ENCODE measurements at places on chromosomes 5 and 9.

GRCh38 chr5:90418214-90418613 is 8.7 kb upstream of the CETN3 start:
- no peak for DNase-seq

DNA sequence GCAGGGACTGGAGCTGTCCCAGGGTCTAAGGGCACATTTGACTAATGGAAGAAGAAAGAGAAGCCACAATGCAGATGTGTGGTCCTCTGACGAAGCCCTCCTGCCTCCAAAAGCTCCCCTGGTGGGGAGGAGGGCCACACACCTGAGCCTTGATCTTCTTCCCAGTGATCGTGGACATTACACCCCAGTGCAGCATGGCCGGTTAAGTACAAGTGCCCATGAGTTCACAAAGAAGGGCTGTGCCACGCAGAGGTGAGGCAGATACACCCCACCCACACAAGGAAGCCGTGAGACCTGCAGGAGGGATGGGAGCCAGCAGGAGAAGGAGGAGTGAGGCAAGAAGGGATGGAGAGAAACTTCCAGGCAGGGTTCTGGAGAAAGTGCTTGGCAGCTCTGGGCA is 199.0 kb upstream of the MVB12B start:
- DNase-seq: no peak

DNA sequence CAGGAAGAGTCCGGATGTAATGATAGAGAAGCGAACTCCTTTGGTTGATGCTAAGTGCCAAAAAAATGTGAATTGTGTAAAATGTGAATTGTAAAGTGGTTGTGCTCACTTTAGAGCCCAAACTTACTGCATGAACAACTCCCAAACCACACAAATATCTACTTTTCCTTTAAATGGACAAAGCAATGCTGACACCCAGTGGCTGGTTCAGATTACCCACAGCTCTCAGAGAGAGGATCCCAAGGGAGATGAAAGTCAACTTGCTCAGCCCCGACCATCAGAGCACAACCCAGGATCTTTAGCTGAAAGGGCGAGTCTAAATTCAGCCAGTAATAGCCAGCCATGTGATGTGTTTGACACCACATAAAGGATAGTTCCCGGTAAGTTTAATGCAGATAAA is 133.7 kb downstream of the NMUR2 start:
- no peak for DNase-seq

DNA sequence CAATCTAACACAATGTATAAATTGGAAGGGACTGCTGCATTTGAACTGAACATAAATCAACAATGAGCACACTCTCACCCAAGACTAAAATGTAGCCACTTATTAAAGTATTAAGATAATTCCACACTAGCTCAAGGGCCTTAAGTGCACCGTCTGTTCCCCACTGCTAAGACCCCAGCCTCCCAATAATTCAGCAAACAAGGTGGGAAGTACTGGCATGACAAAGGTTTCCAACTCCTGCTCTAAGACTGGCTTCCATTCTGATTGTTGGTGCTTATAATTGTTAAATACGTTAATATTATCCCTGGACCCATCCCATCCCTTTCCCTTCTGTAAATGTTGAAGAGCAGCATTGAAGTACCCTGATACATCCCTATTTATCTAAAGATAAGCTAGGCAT is 636.7 kb downstream of the NR2F1-AS1 start:
- DNase-seq: no peak

GRCh38 chr5:144369006-144369405 is 198.3 kb downstream of the KCTD16 start:
- no peak for DNase-seq

DNA sequence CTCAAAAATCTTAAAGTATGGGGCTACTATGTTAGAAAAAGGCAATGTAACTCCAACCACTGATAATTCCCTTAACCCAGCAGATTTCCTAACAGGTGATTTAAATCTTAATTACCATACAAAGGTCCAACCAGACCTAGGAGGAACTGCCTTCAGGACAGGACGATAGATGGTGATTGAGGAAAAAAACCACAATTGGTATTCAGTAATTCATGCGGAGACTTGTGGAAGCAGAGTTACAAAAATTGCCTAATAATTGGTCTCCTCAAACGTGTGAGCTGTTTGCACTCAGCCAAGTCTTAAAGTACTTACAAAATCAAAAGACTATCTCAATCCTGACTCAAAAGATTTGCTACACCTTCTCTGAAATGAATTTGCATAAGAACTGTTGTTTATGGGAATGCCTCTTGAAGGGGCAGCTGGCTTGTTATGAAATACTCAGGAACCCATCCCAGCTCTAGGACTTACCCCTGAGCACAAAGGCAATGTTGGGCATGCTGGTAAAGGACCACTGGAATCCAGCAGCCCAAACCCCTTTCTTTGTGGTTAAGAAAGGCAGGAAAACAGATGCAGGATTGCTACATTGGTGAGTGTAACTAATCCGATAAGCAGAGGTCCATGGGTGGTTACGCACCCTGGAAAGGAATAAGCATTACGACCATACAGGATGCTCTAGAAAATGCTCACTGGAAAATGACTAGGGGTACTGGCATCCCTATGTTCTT is 26.7 kb upstream of the EPB41L4A start:
- DNase-seq: no peak

- DNase-seq: no peak
Observed at GRCh38 chr5:124444147-124444775, 302.2 kb downstream of the ZNF608 start.

GRCh38 chr5:25641124-25641523 is 996.3 kb upstream of the CDH10 start:
- DNase-seq: no peak

- no peak for DNase-seq
Observed at GRCh38 chr5:51968756-51969155, 585.5 kb downstream of the ISL1 start.

- no peak for DNase-seq
Observed at GRCh38 chr9:96033896-96034295, 158.4 kb downstream of the ERCC6L2 start.

DNA sequence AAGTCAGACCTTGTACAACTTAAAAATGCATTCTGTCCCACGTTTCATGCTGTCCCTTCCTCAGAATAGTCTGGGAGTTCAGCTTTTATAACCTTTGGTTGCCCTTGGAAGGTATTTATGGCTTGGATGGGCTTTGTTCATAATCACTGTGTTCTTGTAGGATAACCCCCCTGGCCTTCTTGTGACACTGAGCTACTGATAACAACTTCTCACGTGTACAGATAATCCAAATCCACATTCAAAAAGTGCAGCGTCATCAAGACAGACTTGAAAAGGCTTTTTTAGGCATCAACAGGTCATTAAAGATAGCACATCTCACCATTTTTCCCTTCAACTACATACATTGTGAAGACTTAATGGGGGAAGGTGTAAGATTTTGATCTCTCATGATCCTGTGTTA is 42.0 kb downstream of the SLC1A3 start:
- no peak for DNase-seq

DNA sequence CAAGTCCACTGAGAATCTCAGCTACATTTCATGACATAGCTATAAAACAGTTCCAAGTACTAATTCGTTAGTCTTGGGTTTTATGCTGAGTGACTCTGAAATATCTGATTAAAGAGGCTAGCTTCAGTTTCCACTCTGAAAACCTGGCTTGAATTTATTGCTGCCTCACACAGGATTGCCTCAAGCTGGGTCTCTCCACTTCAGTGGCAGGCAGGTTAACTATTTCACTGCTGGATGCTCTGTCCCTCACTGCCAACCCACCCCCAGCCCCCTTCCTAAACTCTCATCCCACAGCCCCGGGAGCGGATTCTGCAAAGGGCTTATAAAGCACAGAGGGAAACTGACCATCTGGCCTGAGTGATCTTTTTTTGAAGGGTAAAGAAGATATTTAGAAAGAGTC is 318.3 kb downstream of the MLLT3 start:
- DNase-seq: no peak

DNA sequence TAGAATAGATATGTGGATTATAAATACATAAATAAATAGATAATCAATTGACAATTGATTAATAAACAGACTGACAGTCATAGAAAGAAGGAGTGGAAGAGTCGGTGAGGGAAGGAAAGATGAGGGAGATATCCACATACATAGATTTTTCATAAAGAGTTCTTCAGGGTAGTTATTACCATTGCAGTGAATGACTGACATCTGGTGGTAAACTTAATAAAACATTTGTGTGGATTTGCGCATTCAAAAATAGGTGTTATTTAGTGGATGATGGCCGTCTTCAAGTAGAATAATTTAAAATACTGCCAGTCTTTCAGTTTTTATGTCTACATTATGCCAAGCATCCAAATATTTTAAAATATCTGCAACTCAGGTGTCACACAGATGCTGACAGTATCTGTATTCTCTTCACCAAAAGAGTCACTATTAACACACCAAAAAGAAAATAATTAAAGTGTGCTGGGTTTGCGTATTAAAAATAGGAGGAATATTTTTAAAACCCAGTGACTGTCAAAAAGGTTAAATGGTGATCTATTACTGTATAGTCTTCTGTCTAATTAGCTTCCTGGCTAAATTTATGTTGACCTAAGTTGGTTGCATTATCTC is 78.8 kb downstream of the GIN1 start:
- no peak for DNase-seq

- DNase-seq: no peak
Observed at GRCh38 chr9:137226338-137227053, 806 bp upstream of the RNF224 start.

DNA sequence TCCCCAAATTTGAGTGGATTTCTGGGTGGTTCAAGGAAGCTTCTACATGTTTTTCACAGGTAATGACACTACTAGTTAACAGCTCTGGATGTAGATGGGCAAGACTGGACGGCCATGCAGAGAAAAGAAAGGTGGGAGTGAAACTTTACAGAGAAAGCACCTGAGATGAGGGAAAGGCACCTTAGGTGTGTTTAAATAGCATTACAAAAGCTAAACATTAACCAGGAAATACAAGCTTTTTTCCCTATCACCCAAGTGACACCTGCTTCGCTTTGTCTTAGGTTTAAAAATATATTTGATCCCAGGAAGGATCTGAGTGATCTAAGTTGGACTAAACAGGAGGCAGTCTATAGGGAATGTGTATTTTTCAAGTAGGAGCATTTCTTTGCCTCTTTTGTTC is 8.3 kb downstream of the C9orf152 start:
- no peak for DNase-seq

GRCh38 chr9:12737871-12738270 is 36.9 kb upstream of the LURAP1L start:
- DNase-seq: no peak

DNA sequence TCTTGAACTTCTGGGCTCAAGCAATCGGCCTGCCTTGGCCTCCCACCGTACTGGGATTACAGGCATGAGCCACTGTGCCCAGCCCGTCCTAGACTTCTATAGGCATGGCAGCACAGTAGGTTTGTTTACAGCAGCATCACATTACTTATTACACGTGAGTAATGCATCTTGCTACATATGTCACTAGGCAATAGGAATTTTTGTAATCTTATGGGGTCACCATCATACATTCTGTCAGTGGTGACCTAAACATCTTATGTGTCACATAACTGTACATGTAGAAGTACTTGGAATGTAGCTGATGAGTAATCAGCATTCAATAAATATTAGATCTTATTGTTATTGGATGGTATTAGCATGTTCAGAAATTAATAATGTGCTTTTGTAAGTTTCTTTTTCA is 22.9 kb upstream of the ABCA1 start:
- no peak for DNase-seq

DNA sequence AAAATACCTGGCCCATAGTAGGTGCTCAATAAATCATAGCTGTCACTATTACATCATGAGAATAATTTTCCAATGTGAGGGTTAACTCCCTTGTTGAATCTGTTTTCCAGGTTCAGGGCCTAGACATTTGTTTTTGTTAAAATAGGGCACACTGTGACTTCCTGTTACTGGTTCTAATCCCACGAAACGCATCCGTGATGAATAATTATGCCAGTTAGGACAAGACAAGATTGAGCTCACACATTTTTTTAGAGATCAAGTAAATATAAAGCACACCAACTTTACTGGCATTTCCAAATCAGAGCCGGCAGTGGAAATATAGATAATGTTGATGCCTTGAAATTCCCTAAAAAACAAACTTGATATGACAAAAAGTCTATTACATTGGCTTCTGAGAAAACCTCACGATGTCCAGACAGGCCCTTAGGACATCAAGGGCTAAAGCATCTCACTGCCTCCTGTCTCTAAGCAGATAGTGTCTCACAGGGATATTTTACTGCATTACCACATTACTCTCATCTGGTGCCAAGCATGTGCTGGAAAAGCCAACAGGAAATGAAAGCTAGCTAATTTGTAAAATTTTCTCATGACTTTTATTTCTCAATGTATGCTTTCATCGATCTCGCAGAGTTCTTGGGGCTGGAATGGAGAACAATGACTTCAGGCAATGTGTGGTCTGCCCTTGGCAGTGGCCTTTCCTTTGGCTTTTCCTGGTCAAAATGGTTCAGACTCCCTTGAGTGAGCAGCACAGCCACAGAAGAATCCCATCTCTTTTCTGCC is 414.3 kb upstream of the PAPPA start:
- no peak for DNase-seq

- no peak for DNase-seq
Observed at GRCh38 chr9:88143179-88143578, 4.9 kb upstream of the SPATA31C2 start.

DNA sequence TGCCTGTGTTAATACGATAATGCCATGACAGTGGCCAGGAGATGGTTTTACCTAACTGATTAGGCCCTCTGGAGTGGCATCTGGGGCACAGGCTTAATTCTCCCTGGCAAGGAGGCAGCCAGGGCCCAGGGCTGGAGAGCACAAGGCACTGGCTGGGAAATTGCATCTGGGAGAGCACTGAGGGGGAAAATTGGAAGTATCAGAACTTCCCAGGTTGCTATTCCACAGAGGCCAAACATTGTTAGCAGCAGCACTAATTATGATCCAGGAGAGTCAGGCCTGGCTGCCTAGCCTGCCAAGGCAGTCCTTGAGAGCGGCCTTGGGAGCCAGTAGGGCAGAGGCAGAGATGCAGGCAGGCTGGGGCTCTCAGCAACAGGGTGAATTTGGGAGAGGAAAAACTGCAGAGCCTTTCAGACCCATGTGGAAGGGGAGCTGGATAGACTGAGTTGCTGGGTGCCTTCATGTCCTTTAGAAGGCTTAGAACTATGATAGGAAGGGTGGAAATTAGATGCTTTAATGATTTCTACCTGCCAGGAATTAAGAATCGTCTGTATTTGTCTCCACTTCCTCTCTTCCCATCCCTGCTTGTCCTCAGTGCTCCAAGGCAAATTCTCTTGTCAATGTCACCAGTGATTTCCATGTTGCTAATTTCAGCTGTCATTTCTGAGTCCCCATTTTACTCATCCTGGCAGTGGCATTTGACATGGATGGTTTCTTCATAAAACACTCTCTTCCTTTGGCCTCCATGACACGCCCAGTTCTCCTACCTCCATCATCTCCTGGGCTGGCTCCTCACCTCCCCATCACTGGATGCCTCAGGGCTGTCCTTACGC is 56.1 kb upstream of the HSPA9 start:
- DNase-seq: no peak

DNA sequence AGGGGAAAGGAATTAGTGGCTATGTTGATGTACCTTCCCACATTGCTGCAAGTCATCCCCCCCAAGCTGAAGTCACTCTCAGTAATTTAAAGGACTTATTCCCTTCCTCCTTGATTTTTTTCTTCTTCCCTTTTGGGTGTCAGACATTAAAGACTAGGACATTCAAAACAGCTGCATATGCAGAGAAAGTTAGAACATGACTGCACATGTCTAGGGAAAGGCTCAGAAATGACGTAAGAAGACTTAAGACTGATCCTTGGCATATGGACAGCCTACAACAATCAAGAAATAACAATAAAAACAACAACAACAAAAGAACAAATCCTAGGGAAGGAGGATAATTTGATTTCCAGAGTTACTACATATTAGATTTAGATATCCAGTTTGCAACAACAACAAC is 997.5 kb downstream of the TLE4 start:
- DNase-seq: no peak

GRCh38 chr9:68603371-68603770 is 62.7 kb upstream of the TMEM252 start:
- DNase-seq: no peak
